Hepatocyte (in vitro differentiated cells): ENCODE measurements at places on chromosomes 4 and X. TPM values are rescaled to one million over a fixed set of nuclear protein-coding genes. Genes with fewer than 3 reads are reported as not detected.

DNA sequence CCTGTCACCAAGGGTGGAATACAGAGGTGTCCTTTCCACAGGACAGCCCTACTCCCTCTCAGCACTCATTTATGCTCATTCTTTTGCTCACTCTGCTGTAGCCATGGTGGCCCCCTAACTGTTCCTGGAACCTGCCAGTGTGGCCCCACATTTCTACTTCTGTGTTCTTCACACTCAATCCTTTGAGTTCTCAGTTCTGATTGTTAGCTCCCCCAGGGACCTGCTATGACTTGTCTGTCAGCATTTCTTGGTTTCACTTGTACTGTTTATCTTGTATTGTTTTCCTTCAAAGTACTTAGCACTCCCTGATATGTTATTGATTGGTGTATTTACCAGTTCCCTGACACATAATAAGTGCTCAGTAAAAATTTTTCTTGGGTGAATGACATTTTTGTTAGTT, 14.9 kb downstream of the VBP1 start:
- no peaks in the 10 kb centered on the region for H3K4me1 ChIP-seq
- DNase-seq, result no peak
- H3K27me3 ChIP-seq, result no peaks in the 10 kb centered on the region
- H3K27ac ChIP-seq, result no peak overlapping the region

GRCh38 chr4:184389978-184390900, 84.1 kb downstream of the IRF2 start:
- no peak for DNase-seq
- H3K4me1 ChIP-seq, result peaks cover 25% of the 10 kb centered on the region
- peaks cover 5% of the 10 kb centered on the region for H3K36me3 ChIP-seq
- H3K4me3 ChIP-seq, result no peak overlapping the region
- no peaks in the 10 kb centered on the region for H3K27me3 ChIP-seq

GRCh38 chr4:161992317-161992716, 171.5 kb downstream of the FSTL5 start:
- DNase-seq, result no peak
- no peak overlapping the region for H3K4me3 ChIP-seq
- no peak overlapping the region for H3K27ac ChIP-seq
- H3K27me3 ChIP-seq, result no peaks in the 10 kb centered on the region
- H3K36me3 ChIP-seq, result no peaks in the 10 kb centered on the region

- no peak for DNase-seq
- H3K4me1 ChIP-seq, result no peaks in the 10 kb centered on the region
- H3K36me3 ChIP-seq, result no peaks in the 10 kb centered on the region
- H3K27me3 ChIP-seq, result no peaks in the 10 kb centered on the region
These were observed 101.7 kb downstream of the NAA11 start for GRCh38 chr4:79223993-79224776.

GRCh38 chr4:73451404-73451803, 15.4 kb downstream of the AFP start:
- H3K27me3 ChIP-seq, result no peaks in the 10 kb centered on the region
- no peak for DNase-seq

GRCh38 chr4:22103768-22104167, 155.2 kb upstream of the KCNIP4 start:
- no peak overlapping the region for H3K4me3 ChIP-seq
- no peak overlapping the region for H3K27ac ChIP-seq
- no peaks in the 10 kb centered on the region for H3K36me3 ChIP-seq
- H3K27me3 ChIP-seq, result no peaks in the 10 kb centered on the region

GRCh38 chr4:8215001-8215427, 15.9 kb downstream of the SH3TC1 start:
- no peak overlapping the region for H3K4me3 ChIP-seq
- no peaks in the 10 kb centered on the region for H3K27me3 ChIP-seq
- H3K27ac ChIP-seq, result no peak overlapping the region
- no peaks in the 10 kb centered on the region for H3K4me1 ChIP-seq

GRCh38 chr4:2186133-2186864, 55.6 kb downstream of the HAUS3 start:
- H3K4me1 ChIP-seq, result no peaks in the 10 kb centered on the region
- H3K4me3 ChIP-seq, result no peak overlapping the region
- DNase-seq, result peak; percentile 66
- no peaks in the 10 kb centered on the region for H3K36me3 ChIP-seq

- H3K4me1 ChIP-seq, result no peaks in the 10 kb centered on the region
- H3K36me3 ChIP-seq, result no peaks in the 10 kb centered on the region
- H3K27ac ChIP-seq, result no peak overlapping the region
- no peak for DNase-seq
- no peak overlapping the region for H3K4me3 ChIP-seq
- no peaks in the 10 kb centered on the region for H3K27me3 ChIP-seq
These were observed 272.8 kb upstream of the GATB start for GRCh38 chr4:152033621-152034020.

- no peak overlapping the region for H3K27ac ChIP-seq
- H3K27me3 ChIP-seq, result no peaks in the 10 kb centered on the region
- no peaks in the 10 kb centered on the region for H3K4me1 ChIP-seq
- H3K4me3 ChIP-seq, result no peak overlapping the region
These were observed 10.7 kb upstream of the ADH5 start for GRCh38 chr4:99099311-99099710.

DNA sequence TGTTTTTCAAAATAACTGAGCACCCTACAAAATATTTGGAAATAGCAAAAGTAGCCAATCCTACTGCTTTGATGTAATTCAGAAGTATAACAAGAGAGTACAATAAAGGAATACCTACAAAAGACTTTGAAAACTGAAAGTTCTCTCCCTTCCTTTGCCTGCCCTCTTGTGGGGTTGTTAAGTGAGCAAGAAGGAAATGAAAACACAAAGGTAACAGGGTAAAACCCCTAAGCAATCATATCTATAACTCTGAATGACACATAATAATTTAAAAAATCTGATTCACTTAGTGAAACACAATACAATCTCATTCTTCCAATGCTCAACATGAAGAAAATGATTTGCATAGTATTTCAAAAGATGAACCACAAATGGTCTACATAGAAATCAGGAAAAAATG, 98.2 kb downstream of the FRYL start:
- peak; percentile 32 for DNase-seq
- H3K27ac ChIP-seq, result no peak overlapping the region
- H3K36me3 ChIP-seq, result no peaks in the 10 kb centered on the region

- H3K27ac ChIP-seq, result no peak overlapping the region
- no peaks in the 10 kb centered on the region for H3K36me3 ChIP-seq
- no peak overlapping the region for H3K4me3 ChIP-seq
- no peaks in the 10 kb centered on the region for H3K4me1 ChIP-seq
- DNase-seq, result no peak
These were observed 620.0 kb downstream of the ADGRL3 start for GRCh38 chr4:61820136-61820535.

GRCh38 chr4:161252520-161253141, 911.2 kb downstream of the FSTL5 start:
- peak; percentile 21 for DNase-seq
- H3K27me3 ChIP-seq, result no peaks in the 10 kb centered on the region
- no peaks in the 10 kb centered on the region for H3K4me1 ChIP-seq
- no peak overlapping the region for H3K27ac ChIP-seq
- no peaks in the 10 kb centered on the region for H3K36me3 ChIP-seq
- no peak overlapping the region for H3K4me3 ChIP-seq

DNA sequence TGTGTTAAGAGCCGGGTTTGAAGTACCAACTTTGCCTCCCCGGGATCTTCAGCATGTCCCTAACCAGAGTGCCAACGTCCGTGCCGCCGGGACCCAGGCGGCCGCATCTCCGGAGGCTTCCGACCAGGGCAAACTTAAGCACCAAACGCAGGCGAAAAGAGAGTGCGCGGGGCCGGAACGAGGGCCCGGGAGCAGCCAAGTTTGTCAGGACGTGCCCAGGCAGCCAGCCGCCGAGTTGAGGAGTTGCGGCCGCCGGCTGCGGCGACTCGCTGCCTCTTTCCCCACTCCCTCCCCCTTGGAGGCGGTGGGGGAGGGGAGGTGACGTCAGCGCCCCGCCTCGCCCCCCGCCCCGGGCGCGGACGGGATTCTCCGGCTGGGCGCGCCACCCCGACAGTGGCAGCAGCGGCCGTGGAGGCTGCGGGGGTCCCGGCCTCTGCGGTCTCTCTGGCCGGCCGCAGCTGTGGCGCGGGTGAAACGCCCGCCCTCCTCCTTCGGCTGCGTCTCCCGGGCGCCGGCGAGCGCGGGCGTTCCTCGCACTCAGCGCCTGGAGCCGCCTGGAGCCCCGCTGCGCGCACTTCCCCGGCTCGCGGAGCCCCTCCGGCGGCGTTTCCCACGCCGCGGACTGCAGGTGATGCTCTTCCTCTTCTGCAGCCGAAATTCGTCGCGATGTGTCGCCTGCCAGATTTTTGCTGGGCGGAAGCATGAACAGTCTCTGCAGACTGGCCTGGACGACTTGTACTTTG, 2.9 kb upstream of the FAT1 start:
- H3K27me3 ChIP-seq, result no peaks in the 10 kb centered on the region
- peak overlapping the region; percentile 90 for H3K4me3 ChIP-seq
- no peaks in the 10 kb centered on the region for H3K36me3 ChIP-seq
- H3K4me1 ChIP-seq, result peaks cover 8% of the 10 kb centered on the region
- H3K27ac ChIP-seq, result peak overlapping the region; percentile 98
- peak; percentile 93 for DNase-seq

- DNase-seq, result no peak
- no peaks in the 10 kb centered on the region for H3K36me3 ChIP-seq
- no peaks in the 10 kb centered on the region for H3K27me3 ChIP-seq
- H3K4me1 ChIP-seq, result no peaks in the 10 kb centered on the region
- no peak overlapping the region for H3K27ac ChIP-seq
- no peak overlapping the region for H3K4me3 ChIP-seq
These were observed 285.0 kb downstream of the CHIC1 start for GRCh38 chrX:73847991-73848390.

NUP62CL gene
- 0.80 and 3.8 TPM in 2 replicates for total RNA-seq

USP27X gene
- 5.6 and 6.1 TPM in 2 replicates for total RNA-seq

CYSLTR1 gene
- total RNA-seq, result 0.43 and 0.44 TPM in 2 replicates

WDR13 gene
- total RNA-seq, result 76.9 and 117 TPM in 2 replicates

RRH gene
- total RNA-seq, result not detected in 2 replicates

PNMA6F gene
- total RNA-seq, result not detected in 2 replicates

SLC10A6 gene
- total RNA-seq, result 0.10 and 0.24 TPM in 2 replicates

SASH3 gene
- 0.67 and 0.76 TPM in 2 replicates for total RNA-seq

SFRP2 gene
- total RNA-seq, result 8.0 and 15.0 TPM in 2 replicates

QRFPR gene
- total RNA-seq, result 0.17 and 0.68 TPM in 2 replicates

IRS4 gene
- total RNA-seq, result 0.70 and 1.0 TPM in 2 replicates

LAMP2 gene
- total RNA-seq, result 223 and 228 TPM in 2 replicates
